CD4-positive, CD25-positive, alpha-beta regulatory T cell (primary cell): ENCODE measurements at places on chromosomes 13 and 19.

DNA sequence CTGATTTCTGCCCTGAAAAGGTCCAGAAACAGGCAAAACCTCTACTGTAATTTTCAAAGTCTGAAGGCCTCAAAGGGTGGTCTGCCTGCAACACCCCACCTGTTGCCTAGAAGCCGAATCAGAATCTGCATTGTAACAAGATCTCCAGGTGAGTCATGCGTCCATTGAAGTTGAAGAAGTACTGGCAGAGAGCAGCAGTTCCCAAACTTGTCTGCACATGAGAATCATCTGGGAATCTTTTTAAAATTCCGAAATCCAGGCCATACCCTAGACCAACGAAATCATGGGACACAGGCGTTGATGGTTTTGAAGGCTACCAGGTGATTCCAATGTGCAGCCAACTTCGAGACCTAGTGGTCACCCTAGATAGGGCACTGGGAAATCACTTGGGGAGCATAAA lies 16.0 kb upstream of the CLN5 start:
- no peak for DNase-seq

DNA sequence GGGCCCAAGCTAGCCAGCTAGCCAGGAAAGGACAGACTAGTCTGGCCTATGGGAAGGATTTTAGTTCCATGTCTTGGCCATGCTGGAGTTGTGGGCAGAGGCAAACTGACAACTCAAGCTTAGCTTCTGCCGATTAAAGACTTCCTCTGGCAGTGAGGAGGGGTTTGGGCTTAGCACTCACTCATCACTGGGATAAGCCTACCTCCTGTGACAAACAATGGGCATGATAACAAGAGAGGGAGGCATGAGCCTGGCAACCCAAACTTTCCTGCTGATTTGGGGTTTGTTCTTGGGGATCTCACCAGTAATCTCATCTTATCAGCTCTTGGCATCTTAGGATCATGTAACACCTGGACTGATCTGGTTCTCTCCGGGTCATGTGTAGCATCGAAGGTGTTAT lies 83.6 kb downstream of the KL start:
- DNase-seq: no peak

DNA sequence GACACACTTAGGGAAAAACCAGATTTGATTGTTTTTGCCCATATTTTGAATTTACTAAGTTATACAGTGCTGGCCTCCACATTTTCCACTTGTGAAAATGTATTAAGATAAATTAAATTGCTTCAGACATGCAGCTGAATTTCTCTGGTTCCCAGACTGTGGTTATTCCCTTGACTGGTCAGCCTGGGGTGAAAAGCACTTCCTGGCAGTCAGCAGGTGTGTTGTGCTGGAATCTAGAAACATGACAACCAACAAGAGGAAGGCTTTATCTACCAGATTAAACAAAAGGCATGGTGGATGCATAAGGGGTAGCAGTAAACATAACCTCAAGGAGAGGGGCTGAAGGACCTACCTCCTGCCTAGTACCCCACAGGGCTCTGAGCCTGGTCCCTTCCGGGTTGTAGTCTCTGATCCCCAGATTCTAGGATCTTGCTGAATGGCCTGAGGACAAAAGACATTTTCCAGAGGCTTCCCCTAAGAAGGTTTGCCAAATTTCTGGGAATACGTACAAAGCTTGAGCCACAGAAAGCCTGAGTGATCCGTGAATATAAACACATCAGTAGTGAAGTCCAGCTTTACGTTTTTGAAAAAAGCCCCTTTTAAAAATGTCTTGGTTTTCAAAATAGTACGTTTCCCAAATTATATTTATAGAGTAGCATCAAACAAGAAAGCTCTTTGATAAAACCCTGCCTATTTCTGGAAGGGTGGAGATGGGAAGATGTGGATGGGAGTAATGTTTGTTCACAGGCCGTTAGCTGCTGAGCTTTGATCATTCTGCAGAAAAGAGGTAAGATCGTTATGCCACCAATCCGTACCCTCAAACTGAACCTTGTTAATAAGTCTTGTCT lies 133.4 kb downstream of the LACC1 start:
- no peak for DNase-seq

- DNase-seq: no peak
Measured at GRCh38 chr19:33404506-33405253, 31.2 kb downstream of the CEBPG start.

GRCh38 chr13:88637935-88638334 lies 966.8 kb downstream of the SLITRK5 start:
- DNase-seq: no peak
